NCI-H187 (cell line): ENCODE measurements at places on chromosomes 1 and 21.
A peak's percentile ranks its signal among the peaks of the same experiment; 100 is the strongest.

GRCh38 chr1:184480736-184481135, 93.9 kb downstream of the C1orf21 start:
- DNase-seq, result no peak

- DNase-seq, result no peak
Observed at GRCh38 chr1:185159966-185160365, 3.0 kb downstream of the SWT1 start.

DNA sequence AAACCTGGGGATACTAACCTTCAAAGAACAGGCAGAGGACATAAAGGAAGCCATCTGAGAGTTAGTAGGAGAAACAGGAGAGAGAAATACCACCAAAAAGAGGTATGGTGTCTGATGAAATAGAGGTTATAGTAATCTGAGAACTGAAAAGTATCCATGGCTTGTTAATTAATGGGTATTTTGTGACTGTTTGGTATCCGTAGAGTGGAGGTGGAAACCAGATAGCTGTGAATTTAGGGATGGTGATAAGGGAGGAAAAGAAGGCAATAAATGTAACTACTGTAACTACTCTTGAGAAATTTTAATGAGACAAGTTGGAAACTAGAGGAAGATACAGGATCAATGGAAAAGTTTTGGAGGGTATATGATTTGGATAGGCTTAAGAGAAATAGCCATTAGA, 27.5 kb downstream of the PRKAA2 start:
- DNase-seq, result no peak

- DNase-seq, result no peak
Observed at GRCh38 chr1:2163205-2163604, 31.4 kb downstream of the FAAP20 start.

DNA sequence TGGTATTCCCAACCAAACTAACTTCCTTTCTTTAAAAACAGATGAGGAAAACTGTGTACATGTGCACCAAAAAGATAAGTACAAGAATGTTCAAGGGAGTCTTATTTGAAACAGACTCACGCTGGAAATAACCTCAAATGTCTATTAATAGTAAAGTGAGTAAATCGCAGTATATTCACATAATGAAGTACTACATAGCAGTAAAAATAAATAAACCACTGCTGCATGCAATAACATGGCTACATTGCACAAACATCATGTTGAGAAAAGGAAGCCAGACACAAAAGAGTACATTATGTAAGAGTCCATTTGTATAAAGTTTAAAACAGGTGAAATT, 5.2 kb upstream of the DENND2D start:
- no peak for DNase-seq

- DNase-seq, result no peak
Observed at GRCh38 chr1:247322442-247322841, 9.2 kb downstream of the ZNF496 start.

DNA sequence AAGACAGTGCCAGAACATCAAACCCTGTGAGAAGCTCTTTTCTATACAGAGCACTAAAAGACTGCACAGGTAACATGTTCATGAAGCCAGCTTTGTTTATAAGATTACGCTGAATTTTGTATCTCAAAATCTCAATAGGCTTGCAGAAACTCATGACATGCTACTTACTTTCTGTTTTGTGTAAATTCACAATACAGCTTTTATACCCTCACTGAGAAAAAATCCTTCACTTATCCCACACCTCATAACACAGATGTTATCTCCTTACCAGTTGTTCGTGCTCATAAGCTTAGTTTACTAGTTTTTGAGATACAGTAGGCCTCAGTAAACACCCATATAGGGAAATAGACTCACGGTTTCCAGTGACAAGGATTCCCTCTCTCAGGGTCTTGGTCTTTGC, 24.1 kb upstream of the GBP2 start:
- no peak for DNase-seq

- DNase-seq, result no peak
Observed at GRCh38 chr21:43308101-43308814, 118.7 kb downstream of the SIK1 start.

DNA sequence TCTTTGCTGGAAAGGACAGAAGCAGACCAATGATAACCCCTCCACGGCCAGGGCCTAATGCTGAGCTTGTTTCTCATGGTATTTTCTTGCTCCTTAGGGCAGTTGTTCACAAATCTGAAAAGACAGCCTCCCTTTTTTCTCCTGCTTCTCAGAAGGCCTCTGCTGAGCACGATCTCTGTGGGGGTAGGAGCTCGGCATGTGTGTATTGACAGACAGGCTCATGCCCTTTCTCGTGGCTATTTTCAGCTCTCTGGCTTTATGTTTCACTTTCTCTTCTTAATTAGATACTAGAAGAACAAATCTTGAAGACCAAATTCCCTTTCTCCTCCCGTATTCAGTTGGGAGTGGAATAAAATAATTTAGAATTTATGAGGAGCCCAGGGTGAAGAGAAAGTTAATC, 768 bp upstream of the RIIAD1 start:
- DNase-seq, result no peak

DNA sequence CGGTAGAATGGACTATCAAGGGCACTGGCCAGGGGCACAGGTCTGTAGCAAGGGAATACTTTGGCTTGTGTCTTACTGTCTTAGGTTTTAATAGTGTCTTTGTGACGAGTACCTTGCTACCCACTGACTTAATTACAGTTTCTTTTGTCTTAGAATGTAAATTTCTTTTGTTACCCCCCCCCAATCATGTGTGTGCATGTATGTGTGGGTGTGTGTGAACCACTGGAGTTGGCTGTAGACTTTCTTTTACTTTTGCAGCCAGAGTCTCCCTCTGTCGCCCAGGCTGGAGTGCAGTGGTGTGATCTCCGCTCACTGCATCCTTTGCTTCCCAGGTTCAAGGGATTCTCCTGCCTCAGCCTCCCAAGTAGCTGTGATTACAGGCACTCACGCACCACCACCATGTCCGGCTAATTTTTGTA, 61.8 kb upstream of the CLDN14 start:
- no peak for DNase-seq

GRCh38 chr1:49102752-49103151, 326.1 kb upstream of the BEND5 start:
- no peak for DNase-seq

DNA sequence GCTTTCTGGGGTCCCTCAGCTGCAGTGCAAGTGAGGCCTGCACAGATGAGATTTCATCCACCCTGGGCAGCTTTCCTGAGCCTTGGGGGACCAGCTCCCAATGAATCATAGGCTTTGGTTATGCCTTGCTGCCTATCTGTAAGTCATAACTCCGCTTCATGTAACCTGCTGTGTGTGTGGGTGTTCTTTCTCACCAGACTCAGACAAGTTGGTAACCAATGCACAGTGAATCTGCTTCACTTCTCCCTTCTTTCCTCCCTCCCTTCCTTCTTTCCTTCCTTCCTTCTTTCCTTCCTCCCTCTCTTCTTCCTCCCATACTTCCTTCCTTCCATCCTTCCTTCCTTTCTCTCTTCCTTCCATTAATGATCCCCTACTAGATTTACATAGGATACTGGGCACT, 34.4 kb upstream of the PSMB2 start:
- DNase-seq, result no peak

- no peak for DNase-seq
Observed at GRCh38 chr1:80919426-80919825, 881.3 kb upstream of the ADGRL2 start.

- peak; percentile 53 for DNase-seq
Observed at GRCh38 chr1:55073187-55073916, 34.0 kb downstream of the PCSK9 start.

- DNase-seq, result no peak
Observed at GRCh38 chr1:100736746-100737145, 17.2 kb downstream of the VCAM1 start.

- no peak for DNase-seq
Observed at GRCh38 chr1:234244482-234244881, 128.8 kb upstream of the COA6 start.

- no peak for DNase-seq
Observed at GRCh38 chr1:42424201-42424600, 31.6 kb downstream of the ZMYND12 start.

DNA sequence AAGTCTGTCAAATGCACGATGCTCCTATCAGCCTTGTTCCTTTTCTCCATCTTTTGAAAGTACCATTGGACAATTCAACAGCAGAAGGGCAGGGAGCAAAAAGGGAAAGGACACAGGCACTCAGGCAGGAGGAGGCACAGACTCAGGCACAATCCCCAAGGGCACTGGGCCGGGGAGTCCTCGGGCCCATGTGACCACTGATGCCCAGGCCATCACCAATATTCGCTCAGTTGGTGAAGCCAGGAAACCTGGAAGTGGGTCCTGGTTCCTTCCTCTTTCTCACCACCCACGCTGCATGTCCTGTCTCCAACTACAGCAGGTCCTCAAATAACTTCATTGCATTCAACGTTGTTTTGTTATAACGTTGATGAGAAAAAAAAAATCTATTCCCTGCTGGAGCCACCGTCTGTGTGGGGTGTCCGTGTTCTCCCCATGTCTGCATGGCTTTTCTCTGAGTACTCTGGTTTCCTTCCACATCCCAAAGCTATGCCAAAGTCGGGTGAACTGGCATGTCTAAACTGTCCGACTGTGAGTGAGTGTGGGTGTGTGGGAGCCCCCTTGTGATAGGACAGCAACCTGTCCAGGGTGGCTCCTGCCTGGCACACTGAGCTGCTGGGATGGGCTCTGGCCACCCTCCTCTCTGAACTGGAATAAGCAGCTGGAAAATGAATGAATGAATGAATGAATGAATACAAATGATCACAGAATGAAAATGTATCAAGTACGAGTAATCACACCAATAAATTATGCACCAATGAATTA, 12.5 kb downstream of the NID1 start:
- DNase-seq, result no peak

DNA sequence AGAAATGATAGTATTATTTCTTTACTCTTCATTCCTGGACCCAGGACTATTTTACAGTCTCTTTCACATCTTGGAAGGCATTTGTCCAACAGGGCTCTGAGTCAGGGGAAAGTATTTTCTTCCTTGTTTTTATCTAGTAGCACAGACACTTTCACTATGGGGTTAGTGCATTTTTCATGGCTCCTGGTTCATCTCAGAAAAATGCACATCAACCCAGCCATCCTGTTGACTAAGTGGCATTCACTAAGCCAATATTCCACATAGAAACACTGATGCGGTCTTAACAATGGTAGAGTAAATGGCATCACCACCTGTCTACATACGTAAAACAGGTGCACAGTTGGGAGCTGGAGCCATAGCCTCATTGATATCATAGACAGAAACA, 87.4 kb upstream of the C1orf21 start:
- no peak for DNase-seq

DNA sequence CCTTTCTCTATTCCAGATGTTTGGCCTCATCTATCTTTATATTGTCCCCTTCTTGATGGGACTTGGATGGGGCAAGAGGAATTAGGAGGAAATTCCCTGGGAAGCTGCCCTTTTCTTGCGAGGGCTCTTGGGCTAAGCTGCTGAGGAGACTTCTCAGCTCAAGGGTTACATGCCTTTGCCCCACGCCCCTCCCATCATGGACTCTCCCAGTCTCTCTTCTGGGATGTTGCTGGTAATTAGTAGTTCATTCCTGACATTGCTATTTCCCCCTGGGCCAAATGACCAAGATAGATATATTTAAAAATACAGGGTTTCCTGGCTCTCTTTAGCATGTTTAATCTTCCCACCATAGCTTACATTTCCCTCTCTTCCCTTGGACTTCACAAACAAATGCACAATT, 90.6 kb upstream of the RALGPS2 start:
- no peak for DNase-seq

DNA sequence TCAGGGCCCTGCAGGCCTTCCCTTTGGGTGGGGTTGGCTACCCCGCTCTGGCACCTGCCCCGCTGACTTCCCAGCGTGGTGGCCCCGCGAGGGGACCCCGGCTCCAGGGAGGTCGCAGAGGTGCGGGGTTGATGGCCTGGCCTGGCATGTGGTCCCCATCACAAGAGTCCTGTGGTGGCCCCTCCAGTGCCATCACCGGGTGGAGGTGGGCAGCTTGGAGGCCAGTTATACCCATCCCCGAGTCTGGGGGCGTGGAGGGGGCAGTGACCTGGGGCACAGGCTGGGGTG, 26.8 kb downstream of the PRMT2 start:
- DNase-seq, result no peak

GRCh38 chr1:83694449-83694848, 304.5 kb downstream of the TTLL7 start:
- DNase-seq, result no peak

DNA sequence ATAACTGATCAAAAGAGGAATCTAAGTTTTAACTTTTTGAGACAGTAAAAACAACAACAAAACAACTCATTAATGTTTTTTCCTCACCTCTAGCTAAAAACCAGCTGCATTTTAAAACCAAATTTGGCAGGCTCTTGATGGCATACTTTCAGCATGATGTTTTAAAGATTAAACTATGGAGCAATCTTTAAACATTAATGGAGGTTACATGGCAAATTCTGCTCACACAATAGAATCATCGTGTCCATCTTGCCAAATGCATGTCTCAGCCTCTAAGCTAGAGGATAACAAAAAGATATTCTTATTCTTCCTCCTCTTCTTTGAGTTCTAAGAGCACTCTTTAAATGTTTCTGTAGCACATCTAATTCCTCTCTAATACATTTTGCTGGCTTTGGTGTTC, 579.8 kb upstream of the PKN2 start:
- DNase-seq, result no peak

- no peak for DNase-seq
Observed at GRCh38 chr1:88118176-88118845, 565.8 kb upstream of the PKN2 start.

- peak; percentile 13 for DNase-seq
Observed at GRCh38 chr1:226988334-226988666, 48.2 kb downstream of the COQ8A start.

- no peak for DNase-seq
Observed at GRCh38 chr1:34663031-34663430, 91.8 kb upstream of the GJB5 start.

GRCh38 chr1:215710899-215711225, 143.8 kb downstream of the KCTD3 start:
- DNase-seq, result no peak

DNA sequence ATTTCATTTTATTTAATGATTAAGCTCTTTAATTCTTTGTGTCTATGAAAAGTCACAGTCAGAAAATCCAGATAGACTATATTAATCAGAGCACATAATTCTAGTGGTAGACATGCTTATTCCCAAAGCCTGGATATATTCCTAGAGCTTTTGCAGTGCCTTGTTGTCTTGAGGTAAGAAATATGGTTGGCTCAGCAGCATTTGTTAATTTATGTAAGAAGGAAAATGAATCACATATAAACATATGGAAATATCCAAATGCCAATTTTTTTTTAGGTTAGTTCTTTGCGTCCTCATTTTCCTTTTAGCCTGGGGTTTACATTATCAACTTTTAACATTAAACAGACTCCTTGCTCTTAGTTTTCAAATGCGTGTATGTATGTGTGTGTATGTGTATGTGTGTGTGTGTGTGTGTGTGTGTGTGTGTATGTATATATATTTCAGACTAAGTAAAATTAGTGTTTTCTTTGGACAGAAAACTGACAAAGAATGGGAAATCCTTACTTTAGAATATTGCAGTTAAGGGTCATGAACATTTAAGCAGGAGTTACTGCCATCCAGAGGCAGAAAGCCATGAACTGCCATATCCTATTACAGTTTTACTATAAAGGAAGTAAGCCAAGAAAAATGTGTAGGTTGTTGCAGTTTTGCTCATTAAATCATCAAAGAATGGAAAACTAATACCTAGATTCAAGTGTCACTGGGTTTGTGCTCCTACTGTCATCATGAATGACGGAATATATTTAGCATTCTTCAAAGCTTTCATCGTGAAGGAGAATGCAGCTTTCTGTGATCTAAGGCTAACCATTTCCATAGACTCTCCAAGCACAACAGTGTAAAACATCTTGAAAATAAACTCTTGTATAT, 477.1 kb upstream of the NR5A2 start:
- DNase-seq, result no peak

- no peak for DNase-seq
Observed at GRCh38 chr1:86289161-86289560, 107.0 kb downstream of the ODF2L start.
